Peyer's patch (tissue), 4 donors: ENCODE measurements at places on chromosomes 13 and 19.

GRCh38 chr13:77437267-77437666 lies 98.2 kb upstream of the SCEL start:
- no peak for DNase-seq

DNA sequence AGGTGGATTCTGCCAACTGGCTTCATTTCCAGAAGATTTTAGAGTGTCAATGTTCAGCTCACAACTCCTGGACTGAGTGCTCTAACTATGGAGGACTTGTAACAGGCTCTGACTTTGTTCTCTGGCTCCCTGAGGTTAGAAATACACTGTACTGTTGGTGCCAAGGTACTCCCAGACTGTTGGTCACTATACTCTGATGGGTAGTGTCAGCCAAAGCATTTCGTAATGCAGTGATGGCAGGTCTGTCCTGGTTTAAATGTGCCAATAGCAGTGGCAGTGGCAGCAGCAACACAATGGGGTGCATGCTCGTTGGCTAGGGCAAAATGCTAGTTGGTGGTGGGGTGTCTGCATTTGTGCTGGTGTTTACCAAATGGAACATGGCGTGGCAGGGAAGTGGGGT lies 472.2 kb downstream of the TDRD3 start:
- no peak for DNase-seq

DNA sequence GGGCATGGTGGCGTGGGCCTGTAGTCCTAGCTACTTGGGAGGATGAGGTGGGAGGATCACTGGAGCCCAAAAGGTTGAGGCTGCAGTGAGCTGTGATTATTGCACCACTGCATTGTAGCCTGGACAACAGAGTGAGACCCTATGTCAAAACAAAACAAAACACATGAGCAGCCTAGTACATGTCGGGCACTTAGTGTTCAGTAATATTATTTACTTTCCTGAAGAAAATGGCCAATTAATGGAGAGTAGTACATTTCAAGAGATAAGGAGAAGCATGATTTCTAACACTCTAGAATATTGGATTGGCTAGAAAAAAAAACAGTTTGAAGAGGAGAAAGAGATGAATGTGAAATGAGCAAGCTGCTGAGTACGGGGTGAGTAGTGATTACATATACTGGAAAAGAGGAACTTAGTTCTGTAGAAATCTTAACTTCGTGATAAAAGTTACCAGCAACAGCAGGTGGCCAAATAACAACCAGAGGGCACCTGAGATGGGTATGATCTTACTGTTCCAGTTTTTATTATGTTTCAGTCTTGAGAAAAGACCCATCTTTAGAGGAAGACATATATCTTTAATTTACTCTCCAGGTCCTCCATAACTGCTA lies 36.2 kb downstream of the SPATA13 start:
- no peak for DNase-seq

DNA sequence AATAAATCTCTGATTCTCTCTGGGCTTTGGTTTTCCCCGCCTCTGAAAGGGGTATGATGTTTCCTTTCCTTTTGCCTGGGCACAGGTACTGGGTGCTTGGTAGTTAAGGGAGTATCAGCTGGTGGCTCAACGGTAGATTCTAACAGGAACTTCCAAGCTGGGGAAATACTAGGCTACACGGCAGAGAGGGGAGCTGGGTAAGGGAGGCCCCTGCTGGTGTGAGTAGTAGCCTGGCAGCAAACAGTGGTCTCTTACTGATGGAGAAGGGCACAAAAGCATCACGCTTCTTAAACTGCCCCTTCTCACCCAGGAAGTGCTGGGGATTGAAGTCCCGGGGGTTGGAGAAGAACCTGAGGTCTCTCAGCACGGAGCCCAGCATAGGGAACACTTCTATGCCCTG lies 26.9 kb upstream of the CYP2A7 start:
- peak; percentile 52 for DNase-seq

DNA sequence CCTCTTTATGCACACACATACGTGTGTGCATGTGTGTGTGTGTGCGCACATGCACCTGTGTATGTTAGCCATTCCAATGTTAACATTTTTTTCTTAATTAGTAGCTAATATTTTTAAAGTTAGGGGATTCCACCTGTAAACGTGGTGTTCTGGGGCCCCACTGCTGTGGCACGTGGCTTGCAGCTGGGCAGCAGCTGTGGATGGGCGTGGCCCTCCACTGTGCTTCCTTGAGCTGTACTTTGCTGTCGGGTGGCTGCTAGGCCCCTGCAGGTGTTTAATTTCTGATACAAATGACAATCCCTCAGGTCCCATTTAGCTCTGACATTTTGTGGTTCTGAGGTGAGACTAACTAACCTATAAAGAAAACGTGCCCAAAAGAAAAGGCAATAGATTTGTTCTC lies 58.9 kb upstream of the GJB6 start:
- no peak for DNase-seq

GRCh38 chr13:111275995-111276618 lies 44.3 kb upstream of the TEX29 start:
- DNase-seq = no peak

- DNase-seq = no peak
Measured at GRCh38 chr13:58025821-58026220, 394.3 kb downstream of the PCDH17 start.

- peak; percentile 45 for DNase-seq
Measured at GRCh38 chr19:46739290-46739771, 6.5 kb upstream of the FKRP start.

GRCh38 chr19:31520633-31521032 lies 171.4 kb upstream of the TSHZ3 start:
- DNase-seq = no peak

DNA sequence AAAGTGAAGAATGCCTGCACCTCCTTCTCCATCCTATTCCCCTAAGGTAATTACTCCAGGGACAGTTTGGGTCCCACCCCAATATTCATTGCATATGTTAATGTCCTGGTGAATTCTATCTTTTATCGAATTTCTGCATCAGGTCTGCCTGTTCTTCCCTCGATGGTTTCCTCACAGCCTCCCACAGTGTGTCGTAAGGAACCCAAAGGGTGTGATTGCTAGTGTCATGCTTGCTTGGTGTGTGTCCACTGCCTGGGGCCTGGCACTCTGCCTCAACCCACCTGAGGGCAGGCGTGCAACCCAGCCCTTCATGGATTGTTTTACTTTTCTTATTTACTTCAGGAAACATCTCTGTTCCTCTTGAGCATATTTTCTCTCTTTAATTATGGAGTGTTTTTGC lies 60.2 kb upstream of the CYSLTR2 start:
- DNase-seq = no peak

DNA sequence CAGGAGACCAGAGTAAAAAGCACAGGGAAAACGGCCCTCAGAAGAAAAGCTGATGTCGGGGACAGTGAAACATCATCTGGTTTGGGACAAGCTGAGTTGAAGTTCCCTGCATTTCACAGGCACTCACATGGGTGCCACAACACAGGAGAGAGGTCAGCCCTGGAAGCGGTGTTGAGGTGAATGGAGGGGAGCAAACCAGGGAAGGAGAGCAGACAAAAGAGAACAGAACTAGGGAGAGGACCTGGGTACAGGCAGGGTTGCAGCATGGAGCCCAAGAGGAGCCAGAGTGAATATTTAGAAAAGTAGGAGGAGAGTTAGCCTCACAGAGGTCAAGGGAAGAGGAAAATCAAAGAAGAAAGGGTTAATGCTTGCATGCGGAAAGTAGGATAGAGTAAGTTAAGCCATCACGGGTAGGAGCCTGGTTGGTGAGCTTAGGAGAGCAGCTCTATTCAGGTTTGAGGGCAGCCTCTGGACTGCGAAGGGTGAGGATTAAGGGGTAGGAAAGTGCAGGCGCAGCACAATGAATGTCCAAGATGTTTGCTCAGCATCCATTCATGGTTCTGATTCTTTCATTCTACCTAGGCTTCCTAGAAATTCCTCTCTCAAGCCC lies 15.5 kb downstream of the FAM216B start:
- DNase-seq = no peak

GRCh38 chr19:39415111-39416046 lies 2.9 kb downstream of the PLEKHG2 start:
- no peak for DNase-seq

- DNase-seq = no peak
Measured at GRCh38 chr13:29105779-29106178, 285.6 kb downstream of the MTUS2 start.

- DNase-seq = no peak
Measured at GRCh38 chr13:23020246-23020843, 160.4 kb upstream of the SGCG start.

DNA sequence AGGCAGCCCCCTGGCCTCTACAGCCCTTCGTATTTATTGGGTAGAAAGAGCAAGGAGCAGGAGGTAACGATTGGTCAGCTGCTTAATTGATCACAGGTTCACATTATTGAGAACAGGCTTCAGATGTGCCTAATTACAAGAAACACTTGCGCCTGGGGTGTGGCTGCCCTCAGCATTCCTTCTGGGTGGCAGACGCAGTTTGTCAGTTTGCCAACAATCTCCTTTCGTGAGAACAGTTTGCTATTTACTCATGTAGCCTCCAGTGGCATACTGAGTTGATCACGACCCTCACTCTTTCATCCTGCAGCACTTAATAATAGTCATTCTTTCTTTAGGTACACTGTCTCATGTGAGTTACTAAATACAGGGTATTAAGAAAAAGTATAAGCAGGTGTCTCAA lies 985.6 kb downstream of the SLITRK5 start:
- no peak for DNase-seq

DNA sequence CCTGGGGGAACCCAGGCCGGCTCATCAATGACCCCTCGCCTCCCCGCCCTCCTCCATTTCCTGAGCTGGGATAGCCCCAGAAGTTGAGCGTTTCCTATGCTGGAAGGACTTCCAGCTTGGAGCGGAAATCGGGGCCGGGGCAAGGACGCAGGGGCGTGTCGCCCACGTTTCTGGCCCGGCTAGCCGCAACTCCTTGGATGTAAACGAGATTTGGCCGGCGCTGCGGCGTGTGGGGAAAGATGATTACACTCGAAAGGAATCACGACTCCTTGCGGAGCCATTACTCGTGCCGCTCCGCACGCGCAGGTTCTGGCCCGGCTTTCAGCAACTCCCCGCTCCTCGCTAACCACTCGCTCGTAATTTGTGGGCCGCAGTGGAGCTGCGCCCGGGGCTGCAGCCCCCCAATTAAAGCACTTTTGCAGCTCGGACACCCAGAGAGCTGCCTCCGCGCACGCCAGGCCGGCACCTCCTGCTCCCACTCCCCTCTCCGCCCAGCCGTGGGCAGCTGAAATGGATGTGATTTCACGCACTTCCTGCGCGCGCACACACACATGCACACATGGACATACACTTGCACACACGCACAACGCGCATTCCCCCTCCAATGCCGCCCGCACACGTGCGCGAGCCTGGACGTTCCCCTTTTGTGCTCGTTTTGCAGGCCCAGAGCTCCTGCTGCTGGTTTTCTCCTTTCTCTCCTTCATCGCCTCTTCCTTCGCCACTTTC lies 15.7 kb downstream of the ZIC5 start:
- no peak for DNase-seq

DNA sequence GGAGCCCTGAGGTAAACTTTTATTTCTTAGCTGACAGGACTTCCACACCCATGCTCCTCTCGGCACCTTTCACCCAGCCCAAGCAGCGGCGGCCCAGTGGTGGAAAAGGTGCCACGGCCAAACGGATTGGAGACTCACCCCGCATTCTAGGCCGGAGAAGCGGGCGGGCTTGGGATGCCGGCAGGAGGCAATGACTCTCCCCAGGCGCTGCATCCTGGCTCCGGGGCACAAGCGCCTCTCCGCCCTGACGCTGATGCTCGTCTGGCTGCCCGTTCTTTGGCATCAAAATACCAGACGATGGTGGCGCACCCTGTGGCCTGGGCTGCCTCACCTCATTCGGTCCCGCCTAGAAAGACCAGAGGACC lies 6.7 kb upstream of the ZNF606 start:
- DNase-seq = no peak

GRCh38 chr13:49042476-49042875 lies 66.8 kb downstream of the FNDC3A start:
- DNase-seq = no peak

- DNase-seq = peak; percentile 80
Measured at GRCh38 chr19:913080-913748, at the start of gene R3HDM4. TSS of gene R3HDM4 (minus strand) at chr19:913219. CDS start at chr19:913157, 62 bp downstream.

GRCh38 chr13:30103161-30103840 lies 204.1 kb downstream of the KATNAL1 start:
- no peak for DNase-seq

DNA sequence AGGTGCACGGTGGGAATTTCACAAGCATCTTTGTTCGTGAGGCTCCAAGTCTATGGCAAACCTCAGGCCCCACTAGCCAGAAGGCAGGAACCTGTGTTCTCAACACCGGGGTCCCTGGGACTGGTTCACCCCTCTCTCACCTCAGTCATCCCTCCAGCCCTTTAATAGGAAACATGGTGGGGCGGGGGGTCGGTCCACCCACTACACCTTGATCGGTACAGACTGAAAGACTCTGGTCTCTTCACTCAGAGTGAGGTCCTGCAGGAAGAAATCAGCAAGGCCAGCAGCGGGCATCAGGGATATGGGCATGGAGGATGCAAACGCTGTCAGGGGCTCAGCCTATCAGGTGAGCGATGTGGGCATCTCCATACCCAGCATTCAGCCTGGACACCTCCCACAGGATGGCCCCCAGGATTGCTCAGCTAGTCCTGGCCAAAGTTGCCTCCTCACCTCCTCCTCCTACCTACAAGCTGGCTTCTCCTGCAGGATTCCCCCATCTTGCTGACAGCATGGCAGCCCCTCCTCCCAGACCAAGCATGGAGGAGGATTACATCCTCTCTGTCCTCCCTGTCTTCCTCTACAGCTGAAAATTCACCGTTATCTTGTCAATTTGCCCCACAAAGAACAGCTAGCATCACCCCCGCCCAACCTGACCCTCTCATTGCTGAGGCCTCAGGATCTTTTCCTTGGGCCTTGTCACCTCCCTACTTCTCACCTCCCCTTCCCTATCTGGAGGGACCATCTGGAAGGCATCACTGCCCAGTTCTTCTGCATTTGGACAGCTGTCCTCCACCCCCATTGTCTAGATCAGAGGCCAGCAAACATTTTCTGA lies 37.3 kb upstream of the CD33 start:
- no peak for DNase-seq

DNA sequence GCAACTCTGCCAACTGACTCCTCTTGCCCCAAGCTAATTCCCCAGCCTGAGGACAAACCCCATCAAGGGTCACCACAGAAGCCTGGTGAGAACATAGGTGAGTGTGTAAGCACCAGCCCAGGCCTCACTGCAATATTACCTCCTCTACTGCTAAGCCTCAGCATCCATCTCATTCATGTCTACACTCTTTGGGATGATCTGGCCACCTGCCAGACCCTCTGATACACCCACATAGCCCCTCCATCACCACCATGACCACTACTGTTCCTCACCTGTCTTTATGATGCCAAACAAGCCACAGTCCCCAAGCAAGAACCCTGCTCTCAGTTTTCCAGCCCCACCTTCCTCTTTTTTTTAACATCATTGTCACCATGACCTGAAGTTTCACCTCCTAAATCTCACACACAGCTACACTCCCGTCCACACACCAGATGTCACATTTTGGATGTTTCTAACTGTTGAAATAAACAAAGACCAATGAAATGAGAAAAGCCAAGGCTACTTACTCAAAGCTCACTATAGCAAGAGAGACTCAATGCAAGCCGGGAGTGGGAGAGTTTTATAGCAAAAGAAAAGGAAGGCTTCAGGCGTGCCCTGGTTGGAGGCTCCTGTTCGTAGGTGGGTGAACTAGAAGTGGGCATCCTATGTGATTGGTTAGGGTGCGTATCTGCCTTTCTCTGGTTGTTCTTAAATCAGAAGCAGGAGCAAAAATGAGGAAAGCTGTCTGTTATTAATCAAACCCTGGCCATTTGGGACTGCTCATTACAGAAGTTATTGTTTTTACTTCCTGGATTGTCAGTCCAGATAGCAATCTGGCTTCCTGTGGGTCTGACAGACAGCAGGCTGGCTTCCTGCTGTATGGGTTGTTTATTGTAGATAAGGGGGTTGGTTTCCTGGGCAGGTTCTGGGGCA lies 2.0 kb downstream of the ZNF792 start:
- no peak for DNase-seq

GRCh38 chr13:74778946-74779345 lies 644.7 kb upstream of the KLF12 start:
- DNase-seq = no peak
